ENCODE measurements at places on chromosomes 5 and 9.

DNA sequence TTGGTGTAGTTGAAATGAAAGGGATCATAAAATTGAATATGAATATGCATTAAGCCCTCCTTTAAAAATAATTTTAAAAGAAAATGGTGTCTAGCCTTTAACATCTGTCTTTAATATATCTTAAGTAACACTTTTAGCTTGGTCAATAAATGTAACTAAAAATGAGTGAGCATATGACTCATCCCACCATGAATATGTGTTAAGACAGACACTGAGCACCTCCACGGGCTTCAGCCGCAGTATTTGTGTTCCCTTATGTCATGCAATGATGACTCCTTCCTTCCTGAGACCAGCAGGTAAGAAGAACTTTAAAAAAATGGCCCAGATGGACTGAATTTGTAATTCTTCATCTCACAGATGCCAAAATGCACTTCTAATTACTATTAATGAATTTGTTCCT lies 563.2 kb downstream of the NR2F1-AS1 start:
- no peak for DNase-seq

- DNase-seq, result no peak
Measured at GRCh38 chr9:38211002-38211401, 142.0 kb upstream of the SHB start.

- DNase-seq, result no peak
Measured at GRCh38 chr9:4146293-4146692, 153.6 kb downstream of the GLIS3 start.

- DNase-seq, result peak; percentile 22
Measured at GRCh38 chr5:83471405-83472212, at the start of gene VCAN. Gene VCAN (plus strand): TSS chr5:83471744. CDS start chr5:83483519, 11,775 bp downstream.

DNA sequence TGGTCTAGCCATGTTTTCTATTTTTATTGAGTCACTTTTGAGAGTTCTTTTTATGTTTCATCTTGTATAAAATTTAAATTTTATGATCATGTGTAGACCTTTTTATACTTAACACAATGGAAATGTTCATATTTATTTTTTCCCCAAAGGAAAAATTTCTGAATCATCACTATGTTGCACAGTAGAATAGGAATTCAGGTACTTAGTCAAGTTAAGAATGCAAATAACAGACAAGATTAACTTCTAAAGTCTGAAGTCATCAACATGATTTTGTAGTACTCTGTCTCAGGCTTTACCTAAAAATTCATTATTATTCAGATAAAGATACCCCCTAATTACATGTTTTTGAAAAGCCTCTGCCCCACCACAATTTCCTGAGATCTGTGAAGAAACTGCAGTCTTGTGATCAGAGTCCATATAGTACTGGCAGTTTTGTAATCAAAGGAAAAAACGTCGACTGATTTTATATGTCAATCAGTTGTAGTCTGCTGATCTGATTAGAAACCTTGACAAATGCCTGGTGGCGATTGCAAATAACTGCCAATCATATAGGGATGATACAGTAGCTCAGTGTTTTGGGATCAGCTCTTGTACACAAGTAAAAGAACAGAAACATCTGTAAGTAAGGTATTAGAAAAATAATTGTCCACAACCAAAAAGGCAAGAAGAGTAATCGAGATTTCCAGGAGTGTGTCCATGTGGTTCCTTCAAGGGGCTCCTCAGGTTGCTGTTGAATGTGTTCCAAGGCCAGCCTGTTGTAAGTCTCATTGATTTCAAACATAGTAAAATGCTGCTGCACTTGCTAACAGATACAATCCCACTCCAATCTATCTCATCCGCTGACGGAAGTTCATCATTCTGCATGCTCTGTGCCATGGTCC lies 352.4 kb downstream of the ARRDC3 start:
- DNase-seq, result no peak

DNA sequence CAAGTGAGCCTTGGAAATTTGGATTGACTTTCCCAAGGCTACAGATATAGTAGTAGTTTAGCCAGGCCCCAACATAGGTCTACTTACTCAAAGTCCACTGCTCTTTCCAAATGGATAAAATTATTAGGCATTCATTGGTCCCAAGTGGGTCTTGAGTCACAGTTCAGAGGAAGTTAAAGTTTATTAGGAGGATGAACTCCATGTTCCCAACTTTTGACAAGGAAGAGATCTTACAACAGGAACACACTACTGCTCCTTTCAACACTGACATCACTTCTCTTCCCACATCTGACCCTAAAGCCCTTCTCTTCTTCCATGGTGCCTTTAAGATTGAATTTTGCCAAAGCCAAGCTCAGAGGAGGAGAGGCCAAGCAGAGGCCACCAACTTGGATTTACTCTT lies 234.5 kb upstream of the TRIM32 start:
- no peak for DNase-seq

GRCh38 chr5:92809855-92810465 lies 771.1 kb downstream of the NR2F1-AS1 start:
- DNase-seq, result no peak

DNA sequence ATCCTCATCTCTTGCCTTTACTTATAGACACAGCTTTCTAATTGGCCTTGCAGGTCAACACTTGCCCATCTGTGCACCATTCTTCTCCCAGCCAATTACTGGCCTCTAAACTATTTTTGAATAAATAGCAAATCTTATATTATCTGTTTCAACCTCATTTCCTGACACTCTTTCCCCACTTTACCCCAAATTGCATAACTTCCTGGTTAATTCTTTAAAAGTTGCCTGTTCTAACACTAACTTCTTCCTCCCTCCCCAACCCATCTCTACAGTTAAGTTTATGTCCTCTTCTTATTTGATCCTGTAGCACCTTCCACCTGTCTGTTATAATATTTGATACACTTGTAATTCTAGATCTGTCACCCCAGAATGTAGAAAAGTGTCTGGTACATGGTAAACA lies 372.1 kb downstream of the PDE4D start:
- no peak for DNase-seq

GRCh38 chr9:36127652-36128244 lies 8.8 kb upstream of the GLIPR2 start:
- no peak for DNase-seq

DNA sequence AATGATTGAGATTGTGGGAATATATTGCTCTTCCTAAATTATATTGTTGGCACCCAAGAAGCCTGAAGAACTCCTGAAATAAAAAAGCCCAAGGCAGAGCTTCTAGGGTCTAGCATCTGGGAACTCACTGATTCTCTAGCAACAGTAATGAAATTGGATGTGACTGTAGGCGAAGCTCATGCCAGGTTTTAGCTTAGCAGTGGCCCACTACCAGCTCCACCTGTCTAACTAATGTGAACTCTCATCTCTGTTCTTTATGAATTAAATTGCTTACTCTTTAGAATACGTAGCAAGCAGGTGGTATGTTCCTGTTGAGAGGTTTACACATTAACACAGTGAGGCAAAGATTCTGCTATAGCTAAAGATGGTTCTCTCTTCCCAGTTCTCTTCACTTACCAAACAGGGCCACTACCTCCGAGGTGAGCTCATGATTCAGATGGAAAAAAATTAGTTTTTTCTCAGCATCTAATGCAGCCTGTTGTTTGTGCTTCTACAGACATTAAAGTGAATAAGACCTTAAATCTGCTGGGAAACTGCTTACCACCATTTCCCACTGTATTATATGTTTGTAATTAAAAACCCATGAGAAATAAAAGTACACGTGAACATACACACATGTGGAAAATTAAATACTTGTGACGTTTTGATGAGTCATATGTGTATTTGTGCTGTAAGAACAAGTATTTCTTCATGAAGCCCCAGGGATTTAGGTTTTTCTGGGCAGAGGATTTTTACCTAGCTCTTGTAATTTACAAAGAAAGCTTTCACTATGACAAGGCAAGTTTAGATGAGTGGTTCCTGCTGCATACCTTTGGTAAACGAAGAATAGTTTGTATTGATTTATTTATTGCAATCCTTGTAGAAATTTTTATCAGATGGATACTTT lies 360.1 kb downstream of the KDM4C start:
- peak; percentile 38 for DNase-seq

- DNase-seq, result no peak
Measured at GRCh38 chr9:138044485-138045383, 167.2 kb downstream of the CACNA1B start.

- no peak for DNase-seq
Measured at GRCh38 chr5:92836855-92837755, 743.9 kb downstream of the NR2F1-AS1 start.
